Trophoblast cell (in vitro differentiated cells and primary cell): ENCODE measurements at places on chromosomes 12 and 14.

DNA sequence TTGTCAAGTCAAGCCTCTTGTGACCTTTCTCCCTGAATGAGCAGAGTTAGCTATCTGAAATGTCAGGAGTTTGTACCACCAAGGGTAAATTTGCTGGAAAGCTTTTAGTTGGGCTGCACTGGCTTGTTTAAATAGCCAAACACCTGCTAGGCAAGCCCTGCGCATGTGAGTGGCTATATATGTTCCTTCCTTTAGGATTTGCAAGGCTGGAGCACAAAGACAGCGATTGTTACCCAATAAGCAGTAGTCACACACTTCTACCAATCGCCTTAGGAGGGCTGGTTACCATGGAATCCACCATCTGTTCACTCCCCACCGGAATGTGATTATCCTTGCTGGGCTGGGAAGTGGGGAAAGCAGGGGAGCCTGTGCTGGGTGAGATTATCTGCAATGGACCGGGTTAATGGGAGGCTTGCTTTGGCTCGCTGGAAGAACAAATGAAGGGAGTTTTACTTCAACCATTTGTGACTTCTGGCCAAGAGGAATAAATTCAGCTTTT, 102.5 kb downstream of the FGD4 start:
- no peak for DNase-seq

- DNase-seq: peak; percentile 8
Measured at GRCh38 chr12:102876883-102877282, 40.2 kb downstream of the PAH start.

DNA sequence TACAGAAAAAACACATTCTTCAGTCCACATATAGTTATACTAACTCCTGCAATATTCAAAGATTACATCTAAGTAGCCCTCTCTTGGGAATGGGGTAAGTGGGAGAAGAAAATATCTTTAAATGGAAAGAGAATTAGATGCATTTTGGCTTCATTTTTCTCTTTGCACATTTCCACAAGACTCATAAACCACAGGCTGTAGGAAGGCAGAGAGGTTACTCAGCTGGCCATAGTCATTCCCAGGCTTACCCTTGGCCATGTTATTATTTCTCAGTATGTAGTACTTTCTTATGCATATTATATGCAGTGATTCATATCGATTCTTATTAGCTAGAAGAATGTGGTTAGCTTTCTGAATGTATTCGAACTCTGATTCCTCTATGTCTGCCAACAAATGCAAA, 92.2 kb downstream of the PTPRR start:
- DNase-seq: no peak

GRCh38 chr14:81289516-81289915, 68.8 kb upstream of the GTF2A1 start:
- DNase-seq: no peak

- no peak for DNase-seq
Measured at GRCh38 chr14:23568021-23568599, 519 bp upstream of the AP1G2 start.

- DNase-seq: peak; percentile 95
Measured at GRCh38 chr12:39122562-39123204, 217.3 kb upstream of the CPNE8 start.

- peak; percentile 40 for DNase-seq
Measured at GRCh38 chr12:93081810-93082165, 152.7 kb upstream of the EEA1 start.

- no peak for DNase-seq
Measured at GRCh38 chr12:124326871-124327270, 32.0 kb downstream of the RFLNA start.

- DNase-seq: peak; percentile 40
Measured at GRCh38 chr12:52952076-52952801, 3.3 kb downstream of the KRT18 start.

DNA sequence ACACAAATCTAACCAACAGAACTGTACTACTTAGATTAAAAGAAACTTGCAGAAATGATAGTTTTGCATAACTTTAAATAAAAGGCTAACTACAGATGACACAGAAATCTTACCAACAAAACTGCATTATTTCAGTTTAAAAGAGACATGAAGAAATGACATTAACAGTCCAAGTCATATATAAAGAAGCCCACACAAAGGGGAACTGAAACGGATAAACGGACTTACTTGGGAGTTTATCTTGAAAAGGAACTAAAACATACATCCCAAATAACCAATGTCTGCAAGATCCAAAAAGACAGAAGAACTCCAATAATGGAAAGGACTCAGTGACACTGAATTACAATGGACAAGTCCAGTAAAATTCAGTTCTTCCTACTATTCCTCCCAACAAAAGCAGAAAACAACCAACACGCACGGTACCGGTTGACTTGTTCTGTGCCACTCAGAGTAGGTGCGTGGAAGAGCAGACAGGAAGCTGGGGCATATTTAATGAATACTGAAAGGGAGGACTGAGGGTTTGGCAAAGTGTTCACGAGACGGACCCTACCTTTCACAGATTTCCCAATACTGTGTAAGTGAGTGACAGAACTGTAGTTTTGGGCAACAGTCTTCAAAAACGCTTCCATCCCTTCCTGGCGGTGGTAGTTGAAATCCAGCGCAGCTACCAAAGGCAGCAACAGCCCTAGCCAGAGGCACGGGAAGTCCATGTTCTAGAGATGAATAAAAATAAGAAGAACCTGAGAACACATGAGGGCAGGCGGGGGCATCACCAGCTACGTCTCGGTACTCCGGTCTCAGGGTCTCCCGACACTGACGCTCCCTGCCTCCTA, 627 bp downstream of the CPM start:
- DNase-seq: no peak

GRCh38 chr12:68178184-68178583, 18.6 kb upstream of the IFNG start:
- no peak for DNase-seq

DNA sequence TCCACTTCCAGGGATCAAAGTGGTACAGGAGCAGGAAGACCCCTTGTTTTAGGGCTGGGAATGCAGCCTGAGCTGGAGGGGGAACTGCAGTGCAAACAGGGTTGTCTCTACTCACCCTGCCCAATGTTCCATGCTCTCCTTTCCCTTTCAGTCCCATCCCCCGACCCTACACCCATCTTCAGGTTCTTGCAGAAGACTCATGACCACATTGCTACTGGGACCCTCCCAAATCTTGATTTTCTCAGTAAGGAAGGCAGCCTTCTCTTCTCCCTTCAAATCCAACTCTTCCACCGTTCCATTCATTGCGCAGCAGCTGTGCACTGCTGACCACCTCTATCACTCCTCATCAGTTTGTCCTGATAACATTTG, 1.9 kb downstream of the SERPINA11 start:
- DNase-seq: no peak

- DNase-seq: peak; percentile 86
Measured at GRCh38 chr12:58148405-58148804, 207.0 kb downstream of the ATP23 start.

- DNase-seq: peak; percentile 95
Measured at GRCh38 chr12:31732926-31733548, 4.2 kb upstream of the AMN1 start.

GRCh38 chr12:22463306-22463705, 81.0 kb downstream of the C2CD5 start:
- no peak for DNase-seq

DNA sequence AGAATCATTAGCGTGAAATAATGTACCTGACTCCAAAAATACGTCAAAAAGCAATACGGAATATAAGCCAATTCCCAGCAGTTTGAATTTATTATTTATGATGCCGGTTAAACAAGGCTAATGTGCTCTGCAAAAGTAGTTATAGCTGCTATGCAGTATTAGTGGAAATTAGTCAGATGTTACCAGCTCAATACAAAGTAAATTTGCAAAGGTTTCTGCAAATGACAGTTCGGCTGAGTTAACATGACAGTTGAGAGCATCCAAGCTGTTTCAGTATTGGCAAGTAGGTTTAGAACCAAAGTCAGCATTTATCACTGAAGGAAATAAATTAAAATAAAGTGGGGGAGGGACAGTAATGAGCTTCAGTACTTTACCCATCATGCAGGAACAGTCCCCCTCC, 1665.8 kb upstream of the FLRT2 start:
- no peak for DNase-seq

- DNase-seq: no peak
Measured at GRCh38 chr14:81341781-81342180, 58.3 kb downstream of the STON2 start.

- peak; percentile 97 for DNase-seq
Measured at GRCh38 chr12:116320791-116321217, 43.3 kb upstream of the MED13L start.

DNA sequence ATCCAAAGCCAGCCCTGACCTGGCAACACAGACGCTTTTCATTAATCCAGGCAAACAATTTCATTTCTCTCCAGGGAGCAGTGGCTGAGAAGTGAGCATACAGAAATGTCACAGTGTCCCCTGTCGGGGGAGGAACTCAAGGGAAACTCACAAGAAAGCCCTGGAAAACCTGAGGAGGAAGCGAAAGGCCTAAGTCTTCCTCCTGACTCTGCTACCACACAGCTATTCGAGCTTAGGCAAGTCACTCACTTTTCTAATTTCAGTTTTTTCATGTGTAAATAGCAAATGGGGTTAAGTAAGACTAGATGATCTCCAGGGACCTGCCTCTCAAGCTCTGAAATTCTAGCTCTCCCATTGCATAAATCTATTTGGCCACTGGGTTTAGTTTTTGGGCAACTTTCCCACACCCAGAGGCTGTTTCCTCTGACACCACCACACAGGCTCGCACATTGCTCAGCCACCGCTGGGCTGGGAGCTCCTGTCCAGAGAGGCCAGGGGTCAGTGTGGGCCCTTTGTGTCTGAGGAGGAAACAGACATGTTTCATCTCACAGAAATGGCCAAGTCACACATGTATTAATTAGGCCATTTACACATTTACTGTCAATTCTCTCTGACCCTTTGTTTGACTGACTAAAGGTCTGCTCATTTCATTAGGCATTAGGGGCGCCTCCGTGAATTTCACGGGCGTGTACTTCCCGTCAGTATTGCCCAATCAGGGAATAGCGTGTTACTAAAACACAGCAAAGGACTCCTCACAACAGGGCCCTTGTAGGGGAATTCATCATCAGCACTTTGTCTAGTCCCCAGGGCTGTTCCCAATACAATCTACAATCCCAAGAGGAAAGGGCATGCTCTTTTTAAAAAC, 9.8 kb upstream of the PNMA1 start:
- DNase-seq: peak; percentile 47

- DNase-seq: no peak
Measured at GRCh38 chr12:128966203-128966810, 113.0 kb downstream of the GLT1D1 start.

GRCh38 chr12:28974166-28974565, 174.9 kb upstream of the FAR2 start:
- no peak for DNase-seq

- DNase-seq: no peak
Measured at GRCh38 chr12:126734296-126734695, 1532.7 kb upstream of the TMEM132C start.

GRCh38 chr12:116382686-116383530, 105.4 kb upstream of the MED13L start:
- DNase-seq: no peak

DNA sequence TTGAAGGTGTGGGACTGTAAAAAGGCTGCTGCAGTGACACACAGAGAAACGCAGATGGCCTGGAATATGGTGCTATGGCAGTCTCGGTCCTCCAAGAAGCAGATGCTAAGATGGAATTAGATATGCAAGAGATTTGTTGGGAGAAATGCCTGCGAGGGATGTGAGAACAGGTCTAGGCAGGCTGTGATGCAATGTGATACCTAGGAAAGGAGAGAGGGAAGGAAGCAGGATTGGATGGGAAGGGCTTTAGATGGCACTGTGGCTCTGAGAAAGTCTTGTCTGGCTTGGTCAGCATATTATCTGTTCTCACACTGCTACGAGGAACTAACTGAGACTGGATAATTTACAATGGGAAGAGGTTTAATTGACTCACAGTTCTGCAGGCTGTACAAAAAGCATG, 374.4 kb downstream of the BCAT1 start:
- DNase-seq: no peak

DNA sequence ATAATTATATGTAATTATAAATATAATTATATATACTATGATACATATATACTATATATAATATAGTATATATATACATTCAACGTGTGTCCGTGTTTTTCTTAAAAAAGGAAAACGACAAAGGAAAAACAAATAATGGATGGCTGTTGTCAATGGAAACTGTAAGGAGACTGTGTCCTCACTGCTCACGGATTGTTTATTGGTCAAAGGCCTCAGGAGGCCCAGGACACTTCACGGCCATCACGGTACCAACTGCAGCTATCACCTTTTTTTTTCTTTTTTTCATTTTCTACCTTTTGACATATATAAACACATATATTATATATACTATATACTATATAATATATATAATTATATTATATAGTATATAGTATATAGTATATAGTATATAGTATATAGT, 113.4 kb downstream of the SPTSSA start:
- no peak for DNase-seq

DNA sequence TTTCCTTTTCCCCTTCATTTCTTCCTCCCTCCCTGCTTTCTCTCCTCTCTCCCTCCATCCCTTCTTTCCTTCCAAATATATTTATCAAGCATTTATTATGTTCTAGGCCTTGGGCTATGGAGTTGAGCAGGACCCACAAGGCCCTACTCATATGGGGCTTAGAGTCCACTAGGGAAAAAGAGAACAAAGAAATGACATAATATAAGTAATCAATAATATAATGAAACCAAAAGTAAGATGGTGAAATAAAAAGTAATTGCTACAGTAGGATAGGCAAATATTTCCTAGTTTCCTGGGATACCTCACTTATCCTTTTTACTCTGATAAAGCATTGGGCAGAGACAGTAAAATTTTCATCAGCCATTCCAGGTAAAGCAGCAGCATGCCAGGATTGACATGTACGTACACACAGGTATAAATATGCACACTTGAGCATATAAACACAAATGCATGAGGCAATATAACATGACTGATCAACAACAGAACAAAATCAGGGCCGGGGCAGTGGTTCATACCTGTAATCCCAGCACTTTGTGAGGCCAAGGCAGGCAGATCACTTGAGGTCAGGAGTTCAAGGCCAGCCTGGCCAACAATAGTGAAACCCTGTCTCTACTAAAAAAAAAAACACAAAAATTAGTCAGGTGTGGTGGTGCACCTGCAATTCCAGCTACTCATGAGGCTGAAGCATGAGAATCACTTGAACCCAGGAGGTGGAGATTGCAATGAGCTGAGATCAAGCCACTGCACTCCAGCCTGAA, 35.5 kb upstream of the CSRP2 start:
- DNase-seq: no peak

DNA sequence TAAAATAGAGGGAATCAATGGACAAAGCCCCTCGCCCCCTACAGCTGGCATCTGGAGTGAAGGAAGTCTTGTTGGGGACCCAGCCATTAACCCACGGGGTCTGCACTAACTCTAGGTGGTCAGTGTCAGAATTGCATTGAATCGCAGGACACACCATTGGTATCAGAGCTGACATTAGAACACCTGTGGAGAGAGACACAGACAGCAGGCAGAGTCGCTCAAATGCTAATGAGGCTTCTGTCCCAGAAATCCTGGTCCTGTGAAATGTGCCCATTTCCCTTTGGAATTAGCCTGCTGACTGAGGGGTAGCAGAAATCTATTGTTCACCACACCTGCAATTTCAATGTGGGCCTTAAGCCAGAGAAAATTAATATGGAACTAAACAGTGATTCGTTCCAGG, 33.0 kb downstream of the TMEM132D start:
- no peak for DNase-seq
